Prostate gland (tissue), 2 donors: ENCODE measurements at places on chromosomes 7 and 10. TPM values are rescaled to one million over a fixed set of nuclear protein-coding genes. Genes with fewer than 3 reads are reported as not detected.

DNA sequence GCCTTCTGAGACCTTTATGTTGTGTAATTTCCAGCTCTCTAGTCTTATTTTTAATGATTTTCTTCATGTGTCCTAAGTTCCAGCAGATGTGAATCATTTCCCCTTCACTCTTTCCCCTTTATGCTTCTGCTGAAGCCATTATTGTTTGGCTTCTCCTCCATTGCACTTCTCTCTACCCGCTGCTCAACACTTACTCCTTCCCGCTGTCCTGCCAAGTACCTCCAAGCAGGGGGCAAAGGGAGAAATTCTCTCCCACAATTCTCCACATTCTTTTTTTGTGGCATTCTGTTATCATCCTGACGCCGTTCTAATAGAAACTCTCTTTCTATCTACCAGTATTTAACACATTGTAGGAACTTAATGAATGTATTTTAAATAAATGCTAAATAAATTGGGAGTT lies 388.9 kb upstream of the TPK1 start:
- no peak for DNase-seq
- H3K27me3 ChIP-seq, result no peaks in the 10 kb centered on the region
- no peak overlapping the region for H3K27ac ChIP-seq
- H3K4me1 ChIP-seq, result no peaks in the 10 kb centered on the region
- H3K4me3 ChIP-seq, result no peak overlapping the region

GRCh38 chr7:47039904-47040303 lies 542.0 kb downstream of the TNS3 start:
- no peak overlapping the region for H3K4me3 ChIP-seq
- H3K27ac ChIP-seq, result peak overlapping the region; percentile 44
- peak; percentile 28 for DNase-seq
- H3K4me1 ChIP-seq, result no peaks in the 10 kb centered on the region
- H3K36me3 ChIP-seq, result no peaks in the 10 kb centered on the region
- H3K27me3 ChIP-seq, result no peaks in the 10 kb centered on the region

DNA sequence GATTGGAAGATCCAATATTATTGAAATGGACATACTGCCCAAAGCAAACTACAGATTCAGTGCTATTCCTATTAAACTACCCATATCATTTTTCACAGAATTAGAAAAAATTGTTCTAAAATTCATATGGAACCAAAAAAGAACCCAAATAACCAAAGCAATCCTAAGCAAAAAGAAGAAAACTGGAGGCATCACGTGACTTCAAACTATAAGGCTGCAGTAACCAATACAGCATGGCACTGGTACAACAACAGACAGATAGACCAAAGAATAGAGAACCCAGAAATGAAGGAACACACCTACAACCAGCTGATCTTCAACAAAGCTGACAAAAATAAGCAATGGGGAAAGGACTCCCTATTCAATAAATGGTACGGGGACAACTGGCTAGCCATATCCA lies 765.4 kb downstream of the SORCS3 start:
- no peaks in the 10 kb centered on the region for H3K27me3 ChIP-seq
- H3K4me3 ChIP-seq, result no peak overlapping the region
- H3K27ac ChIP-seq, result no peak overlapping the region

GRCh38 chr7:111229916-111230315 lies 139.0 kb downstream of the LRRN3 start:
- H3K27ac ChIP-seq, result no peak overlapping the region
- no peaks in the 10 kb centered on the region for H3K4me1 ChIP-seq
- no peaks in the 10 kb centered on the region for H3K36me3 ChIP-seq

DNA sequence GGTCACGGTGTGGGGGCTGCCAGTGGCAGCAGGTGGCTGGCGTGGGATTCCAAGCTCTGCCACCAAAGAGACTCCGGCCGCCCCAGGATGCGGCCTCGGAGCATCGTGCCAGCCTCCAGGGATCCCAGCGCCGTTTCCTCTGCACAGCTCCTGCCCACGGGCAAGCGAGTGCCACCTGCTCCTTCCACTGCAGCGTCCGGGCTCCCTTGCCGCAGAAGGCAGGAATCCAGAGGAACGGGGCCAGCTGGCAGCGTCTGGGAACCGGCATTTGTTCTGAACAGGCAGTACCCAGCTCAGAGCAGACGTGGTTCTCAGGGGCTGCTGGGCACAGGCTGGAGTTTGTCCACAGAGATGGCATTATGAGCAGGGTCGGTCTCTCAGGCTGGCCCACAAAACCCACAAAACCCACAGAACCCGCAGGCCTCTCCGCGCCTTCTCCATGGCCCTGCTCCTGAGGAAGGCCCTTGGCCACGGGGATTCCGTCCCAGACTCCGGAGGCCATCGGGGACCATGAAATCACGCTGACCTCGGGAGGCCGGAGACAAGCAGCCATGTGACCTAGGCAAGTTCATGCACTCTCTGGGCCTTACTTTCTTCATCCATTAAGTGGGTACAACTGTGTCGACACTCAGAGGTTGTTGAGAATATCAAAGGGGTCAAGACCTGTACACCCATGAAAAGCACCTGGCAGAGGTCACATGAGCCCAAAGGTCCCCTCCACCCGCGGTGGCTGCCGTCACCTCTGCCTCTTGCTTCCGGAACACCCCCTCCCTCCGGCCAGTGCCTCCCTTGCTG lies 72.1 kb upstream of the TNRC18 start:
- DNase-seq, result peak; percentile 89
- H3K36me3 ChIP-seq, result peaks cover 8% of the 10 kb centered on the region
- H3K27ac ChIP-seq, result peak overlapping the region; percentile 76
- H3K27me3 ChIP-seq, result no peaks in the 10 kb centered on the region
- no peak overlapping the region for H3K4me3 ChIP-seq
- peaks cover 11% of the 10 kb centered on the region for H3K4me1 ChIP-seq

DNA sequence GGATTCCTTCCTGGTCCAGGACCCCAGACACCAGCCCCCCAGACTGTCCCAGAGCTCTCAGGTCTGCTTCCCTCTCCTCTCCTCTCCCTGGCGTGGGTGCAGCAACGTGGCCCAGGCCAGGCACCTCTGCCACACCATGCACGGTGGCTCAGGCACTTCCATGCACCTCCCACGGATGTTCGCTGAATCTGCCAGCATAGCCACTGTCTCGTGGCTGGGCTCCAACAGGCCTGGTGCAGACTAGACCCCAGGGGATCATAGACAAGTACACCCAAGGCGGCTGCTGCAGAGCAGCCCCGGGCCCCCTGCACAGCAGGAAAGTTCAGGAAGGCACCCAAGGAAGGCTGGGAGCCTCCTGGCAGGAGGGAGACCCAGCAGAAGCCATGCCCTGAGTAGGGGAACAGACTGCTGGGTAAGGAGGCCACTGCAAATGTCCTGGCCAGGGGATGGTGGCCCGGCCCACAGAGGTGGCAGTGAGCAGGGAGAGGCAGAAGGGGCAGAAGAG lies 4.4 kb downstream of the RASGEF1A start:
- no peak for DNase-seq
- H3K4me1 ChIP-seq, result no peaks in the 10 kb centered on the region
- no peaks in the 10 kb centered on the region for H3K36me3 ChIP-seq
- no peak overlapping the region for H3K27ac ChIP-seq

- no peaks in the 10 kb centered on the region for H3K27me3 ChIP-seq
- H3K4me3 ChIP-seq, result no peak overlapping the region
- no peak overlapping the region for H3K27ac ChIP-seq
- no peaks in the 10 kb centered on the region for H3K4me1 ChIP-seq
- DNase-seq, result no peak
Measured at GRCh38 chr7:81111781-81112540, 193.1 kb upstream of the SEMA3C start.

GRCh38 chr7:34135924-34136323 lies 230.6 kb downstream of the BMPER start:
- no peaks in the 10 kb centered on the region for H3K27me3 ChIP-seq
- peak; percentile 40 for DNase-seq
- H3K27ac ChIP-seq, result peak overlapping the region; percentile 32
- no peak overlapping the region for H3K4me3 ChIP-seq
- peaks cover 4% of the 10 kb centered on the region for H3K4me1 ChIP-seq
- no peaks in the 10 kb centered on the region for H3K36me3 ChIP-seq

NAT16 gene
- not detected for total RNA-seq

OR6B1 gene
- not detected for total RNA-seq
